Thoracic aorta (tissue), 2 donors: ENCODE measurements at places on chromosomes 5 and 9. TPM values are rescaled to one million over a fixed set of nuclear protein-coding genes. Genes with fewer than 3 reads are reported as not detected.

- no peak for DNase-seq
These were observed 4.2 kb downstream of the WWC1 start for GRCh38 chr5:168295574-168296201.

- no peak for DNase-seq
These were observed 113.7 kb downstream of the LHFPL2 start for GRCh38 chr5:78534905-78535200.

DNA sequence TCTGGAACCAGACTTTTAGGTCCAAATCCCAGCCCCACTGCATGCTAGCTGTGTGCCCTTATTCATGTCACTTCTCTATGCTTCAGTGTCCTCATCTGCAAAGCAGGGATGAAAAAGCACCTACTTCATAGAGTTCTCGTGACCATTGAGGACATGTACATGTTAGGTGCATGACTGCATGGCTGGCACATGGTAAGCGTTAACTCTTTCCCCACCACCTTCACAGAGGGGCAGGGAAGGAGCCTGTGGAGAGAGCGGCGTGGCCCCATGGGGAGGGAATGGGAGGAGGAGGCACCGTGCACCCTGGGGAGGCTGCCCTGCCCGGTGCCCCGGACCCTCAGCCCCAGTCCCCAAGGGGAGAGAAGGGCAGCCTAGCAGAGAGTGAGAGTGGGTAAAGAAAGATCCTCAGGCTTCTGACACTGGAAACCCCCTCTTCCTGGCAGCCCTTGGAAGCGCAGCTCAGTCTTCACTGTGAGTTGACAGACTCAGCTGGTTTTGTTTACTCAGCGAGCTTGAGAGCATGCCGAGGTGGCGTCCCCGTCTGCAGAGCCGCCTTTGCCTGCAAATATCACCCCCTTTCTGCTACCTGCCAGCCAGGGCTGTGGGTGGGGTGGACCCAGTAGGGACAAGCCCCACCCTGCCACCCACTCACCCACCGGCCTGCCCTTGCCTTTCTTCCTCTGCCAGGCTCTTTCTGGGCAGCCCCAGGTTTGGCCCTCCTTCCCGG is 10.6 kb upstream of the ANGPTL2 start:
- no peak for DNase-seq

- no peak for DNase-seq
These were observed 182.8 kb downstream of the MCTP1 start for GRCh38 chr5:95102080-95102479.

GRCh38 chr9:92988215-92988768 is 41.0 kb downstream of the FGD3 start:
- no peak for DNase-seq

GRCh38 chr5:160702311-160702803 is 149.7 kb downstream of the ATP10B start:
- DNase-seq: no peak

DNA sequence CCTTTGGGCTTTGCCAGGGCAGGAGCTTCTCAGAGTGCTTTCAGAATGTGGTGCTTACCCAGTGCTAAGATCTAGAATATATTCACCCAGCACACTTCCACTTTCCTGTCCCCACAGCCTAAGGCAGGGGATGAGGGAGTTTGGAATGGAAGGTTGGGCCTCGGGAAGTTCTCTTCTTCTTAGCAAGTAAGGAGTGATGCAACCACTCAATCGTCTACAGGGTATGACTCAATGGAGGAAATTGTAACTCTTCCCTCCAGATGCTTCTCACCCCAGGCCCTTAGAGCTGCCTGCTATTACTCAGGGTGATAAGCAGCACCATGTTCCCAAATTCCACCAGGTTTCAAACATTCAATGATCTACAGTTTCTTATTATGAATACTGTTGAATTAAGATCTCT is 30.8 kb upstream of the AGGF1 start:
- DNase-seq: no peak

DNA sequence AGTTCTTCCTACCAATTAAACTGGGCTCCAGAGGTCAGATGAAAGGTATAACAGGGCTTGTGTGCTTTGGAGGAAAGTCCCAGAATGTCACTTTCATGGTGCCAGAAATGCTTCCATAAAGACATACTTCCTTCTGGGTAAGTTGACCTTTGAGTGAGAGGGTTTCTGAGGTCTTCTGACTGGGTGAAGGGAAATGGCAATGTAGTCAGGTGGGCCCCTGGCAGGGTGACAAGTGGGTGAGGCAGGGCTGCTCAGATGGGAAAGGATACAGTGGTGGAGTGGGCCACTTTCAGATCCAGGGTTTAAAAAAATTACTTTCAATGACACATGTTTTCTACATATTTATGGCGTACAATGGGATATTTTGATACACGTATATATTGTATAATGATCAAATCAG is 136.5 kb upstream of the PITX1 start:
- no peak for DNase-seq

GRCh38 chr9:89465001-89465451 is 32.9 kb downstream of the SEMA4D start:
- no peak for DNase-seq

Gene ALDH1A1
- total RNA-seq: 101 TPM

Gene INSL4
- total RNA-seq: not detected

Gene GEMIN5
- 21.0 TPM for total RNA-seq

Gene KIF20A
- 1.1 TPM for total RNA-seq

Gene SLC45A2
- total RNA-seq: not detected
